ENCODE measurements at places on chromosomes 12 and 14. TPM values are rescaled to one million over a fixed set of nuclear protein-coding genes. Genes with fewer than 3 reads are reported as not detected.

GRCh38 chr14:51849097-51849496, 11.3 kb upstream of the GNG2 start:
- no peaks in the 10 kb centered on the region for H3K27me3 ChIP-seq
- peaks cover 38% of the 10 kb centered on the region for H3K4me1 ChIP-seq
- no peak overlapping the region for H3K4me3 ChIP-seq

DNA sequence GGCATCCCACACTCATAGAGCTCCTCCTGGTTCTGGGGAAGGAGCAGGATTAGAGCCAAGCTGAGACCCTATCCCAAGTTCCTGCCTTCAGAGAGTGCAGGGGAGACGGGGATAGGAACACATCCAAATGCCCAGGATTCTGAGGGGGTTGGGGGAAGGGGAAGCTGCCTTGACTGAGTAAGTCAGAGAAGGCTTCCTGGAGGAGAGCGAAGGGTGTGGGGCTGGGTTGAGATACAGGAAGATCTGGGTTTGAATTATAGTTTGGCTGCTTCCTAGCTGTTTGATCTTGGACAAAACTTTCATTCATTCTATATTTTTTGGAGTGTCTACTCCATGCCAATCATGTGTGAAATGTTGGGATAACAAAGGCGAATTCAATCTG, 8.0 kb upstream of the AQP2 start:
- no peak overlapping the region for H3K4me3 ChIP-seq
- H3K4me1 ChIP-seq: no peaks in the 10 kb centered on the region
- H3K27me3 ChIP-seq: peaks cover 8% of the 10 kb centered on the region
- no peak overlapping the region for H3K27ac ChIP-seq

GRCh38 chr14:60757567-60758002, 23.0 kb downstream of the MNAT1 start:
- no peaks in the 10 kb centered on the region for H3K27me3 ChIP-seq
- no peak overlapping the region for H3K4me3 ChIP-seq
- DNase-seq: no peak
- no peak overlapping the region for H3K27ac ChIP-seq

DNA sequence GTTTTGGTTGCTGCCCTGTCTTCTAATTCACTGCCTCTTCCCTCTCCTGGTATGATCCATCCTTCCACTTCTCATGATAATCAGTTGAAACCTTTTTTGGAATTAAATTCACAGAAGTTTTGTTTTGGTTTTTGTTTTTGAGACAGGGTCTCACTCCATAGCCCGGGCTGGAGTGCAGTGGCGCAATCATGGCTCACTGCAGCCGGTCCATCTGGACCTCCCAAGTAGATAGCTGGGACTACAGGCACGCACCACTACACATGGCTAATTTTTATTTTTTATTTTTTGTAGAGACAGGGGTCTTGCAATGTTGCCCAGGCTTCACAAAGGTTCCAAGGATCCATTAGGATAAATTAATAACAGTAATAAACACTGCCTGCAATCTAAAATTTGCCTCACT, 164.3 kb downstream of the PRKCH start:
- peaks cover 44% of the 10 kb centered on the region for H3K4me1 ChIP-seq
- no peak overlapping the region for H3K4me3 ChIP-seq
- H3K27ac ChIP-seq: no peak overlapping the region
- no peaks in the 10 kb centered on the region for H3K27me3 ChIP-seq
- peaks cover 16% of the 10 kb centered on the region for H3K36me3 ChIP-seq

DNA sequence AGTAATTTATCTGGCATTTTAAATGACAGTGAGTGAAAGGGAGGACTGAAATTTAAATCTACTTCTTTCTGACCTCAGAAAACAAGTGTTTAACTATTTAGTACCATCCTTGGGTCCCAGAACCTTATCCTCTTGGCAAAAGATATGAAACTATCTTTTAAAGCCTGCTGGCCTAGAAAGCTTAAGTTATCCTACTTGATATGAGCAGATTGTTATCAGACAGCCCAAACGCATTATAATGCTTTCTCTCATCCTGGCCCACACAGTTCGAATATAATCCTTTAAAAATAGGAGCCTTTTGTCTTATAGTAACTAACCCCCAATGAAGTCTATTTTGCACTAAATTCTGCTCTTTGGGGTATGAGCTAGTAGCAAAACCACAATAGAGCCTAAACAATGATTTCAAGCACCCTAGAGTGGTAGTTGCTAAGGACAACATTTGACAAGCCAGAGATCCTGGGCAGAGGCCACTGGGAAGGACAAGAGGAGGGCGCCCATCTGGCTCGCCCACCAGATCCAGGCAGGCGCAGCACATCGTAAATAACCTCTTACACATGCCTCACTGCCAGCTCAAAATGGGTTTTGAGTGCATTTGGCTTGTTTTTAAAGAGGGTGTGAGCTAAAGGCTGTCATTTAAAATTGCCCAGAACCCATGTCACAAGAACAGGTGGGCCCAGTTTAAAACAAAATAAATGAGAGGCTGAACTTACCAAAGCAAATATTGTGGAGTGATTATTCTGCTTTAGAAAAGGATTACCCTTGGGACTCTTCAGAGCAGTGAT, 37.7 kb upstream of the CRY1 start:
- H3K27me3 ChIP-seq: no peaks in the 10 kb centered on the region
- H3K27ac ChIP-seq: no peak overlapping the region
- no peak for DNase-seq
- no peaks in the 10 kb centered on the region for H3K36me3 ChIP-seq

BDKRB2 gene
- 0.09 TPM for total RNA-seq

TMX1 gene
- 22.1 TPM for total RNA-seq

SMCO2 gene
- not detected for total RNA-seq
